ENCODE measurements at places on chromosomes 13 and 19. TPM values are rescaled to one million over a fixed set of nuclear protein-coding genes. Genes with fewer than 3 reads are reported as not detected.

The RAX2 gene
- total RNA-seq: not detected

The ZNF729 gene
- total RNA-seq: not detected

The ATP8B3 gene
- 3.3 TPM for total RNA-seq

The BEST2 gene
- total RNA-seq: not detected

The ZNF560 gene
- total RNA-seq: 2.1 TPM

The CGB5 gene
- total RNA-seq: not detected

The C19orf81 gene
- 0.63 TPM for total RNA-seq

The FGF14 gene
- total RNA-seq: not detected

The CEACAM21 gene
- total RNA-seq: 0.73 TPM

The RASGRP4 gene
- total RNA-seq: not detected

The ADGRE3 gene
- not detected for total RNA-seq

The OR10H1 gene
- not detected for total RNA-seq

The MIDN gene
- 13.4 TPM for total RNA-seq

The HS6ST3 gene
- 0.46 TPM for total RNA-seq

The RASIP1 gene
- 70.1 TPM for total RNA-seq

The PSG3 gene
- total RNA-seq: not detected

The IL27RA gene
- total RNA-seq: 4.1 TPM

The ARHGEF7 gene
- total RNA-seq: 155 TPM

The LGALS14 gene
- total RNA-seq: not detected

The FCAR gene
- not detected for total RNA-seq

The NPHS1 gene
- not detected for total RNA-seq

The CACNA1A gene
- total RNA-seq: 0.07 TPM

The LGI4 gene
- not detected for total RNA-seq

The SYNE4 gene
- total RNA-seq: under 0.01 TPM

The CGB8 gene
- total RNA-seq: not detected

The MBD3L4 gene
- not detected for total RNA-seq

The F10 gene
- 0.13 TPM for total RNA-seq

The PLEKHJ1 gene
- 63.0 TPM for total RNA-seq

The ALOX5AP gene
- total RNA-seq: not detected

The DNAAF3 gene
- 0.32 TPM for total RNA-seq

The CAB39L gene
- 8.8 TPM for total RNA-seq

The ZNF708 gene
- total RNA-seq: 5.9 TPM

The EFNA2 gene
- total RNA-seq: 0.07 TPM

The SERPINE3 gene
- not detected for total RNA-seq

The IGSF23 gene
- 0.25 TPM for total RNA-seq

The ZNF544 gene
- total RNA-seq: 54.7 TPM

The ZNF552 gene
- total RNA-seq: 9.2 TPM

The DCT gene
- not detected for total RNA-seq

The NLRP4 gene
- not detected for total RNA-seq

The FLT3LG gene
- total RNA-seq: 1.6 TPM

The ZNF546 gene
- total RNA-seq: 6.5 TPM

The LRRC63 gene
- total RNA-seq: 0.07 TPM

Data from pulmonary artery endothelial cell (primary cell).